ENCODE measurements at places on chromosomes 1 and 21.

DNA sequence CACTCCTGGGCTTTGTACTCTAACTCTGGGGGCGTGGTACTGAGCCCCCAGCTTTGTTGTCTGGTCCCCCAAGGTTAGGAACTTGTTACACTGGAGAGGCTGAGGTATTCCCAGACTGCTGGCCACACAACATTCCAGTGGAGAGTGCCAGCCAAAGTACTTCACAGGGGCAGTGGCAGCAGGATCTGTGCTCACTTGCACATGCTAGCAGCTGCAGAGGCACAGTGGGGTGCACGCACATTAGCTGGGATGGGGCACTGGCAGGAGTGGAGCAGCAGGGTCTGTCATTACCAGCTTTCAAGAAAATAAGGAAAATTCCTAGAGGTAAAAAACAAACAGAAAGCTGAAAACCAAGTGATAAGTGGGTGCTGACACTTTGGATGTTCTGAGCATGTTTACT, 31.0 kb downstream of the ZNF691 start:
- no peak for DNase-seq

DNA sequence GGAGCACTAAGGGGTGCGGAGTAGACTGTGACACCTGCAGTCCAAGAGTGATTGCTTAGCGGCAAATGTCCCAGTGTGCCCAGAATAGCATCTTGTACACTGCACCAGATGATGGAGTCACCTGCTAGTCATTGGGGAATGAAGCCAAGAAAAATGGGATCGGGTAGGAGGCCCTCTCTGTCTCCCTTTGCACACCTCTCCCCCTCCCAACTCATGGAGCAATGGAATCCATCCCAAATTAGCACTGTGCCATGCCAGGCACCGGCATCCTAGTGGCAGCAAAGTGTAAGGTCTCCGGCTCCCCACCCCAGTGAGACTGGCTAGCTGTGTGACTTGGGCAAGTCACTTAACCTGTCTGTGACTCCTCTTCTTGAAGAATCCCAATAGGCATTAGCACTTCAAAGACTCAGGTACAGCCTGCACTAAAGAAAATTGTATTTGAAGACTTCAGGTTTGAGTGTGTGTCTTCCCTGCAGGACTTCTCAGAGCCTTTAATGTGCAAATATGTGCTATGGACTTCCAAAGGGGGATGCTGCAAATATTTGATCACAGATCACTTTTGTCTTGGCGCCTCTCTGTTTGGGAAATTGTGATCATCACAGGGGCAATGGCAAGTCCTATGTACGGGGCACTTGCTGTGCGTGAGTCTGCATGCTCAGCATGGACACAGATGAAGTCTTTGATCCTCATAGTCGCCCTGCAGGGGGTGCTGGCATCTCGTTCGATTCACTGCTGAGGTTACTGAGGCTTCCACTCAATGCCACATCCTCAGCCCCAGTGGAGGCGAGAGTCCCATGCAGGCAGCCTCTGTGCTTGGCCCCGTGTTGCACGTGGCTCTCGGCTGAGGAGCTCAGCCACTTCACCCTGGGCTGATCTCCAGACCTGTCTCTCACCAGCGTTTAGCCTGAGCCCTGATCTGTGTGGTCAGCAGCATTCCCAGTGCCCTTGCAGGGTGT, 272.9 kb upstream of the C1orf174 start:
- peak; percentile 54 for DNase-seq

DNA sequence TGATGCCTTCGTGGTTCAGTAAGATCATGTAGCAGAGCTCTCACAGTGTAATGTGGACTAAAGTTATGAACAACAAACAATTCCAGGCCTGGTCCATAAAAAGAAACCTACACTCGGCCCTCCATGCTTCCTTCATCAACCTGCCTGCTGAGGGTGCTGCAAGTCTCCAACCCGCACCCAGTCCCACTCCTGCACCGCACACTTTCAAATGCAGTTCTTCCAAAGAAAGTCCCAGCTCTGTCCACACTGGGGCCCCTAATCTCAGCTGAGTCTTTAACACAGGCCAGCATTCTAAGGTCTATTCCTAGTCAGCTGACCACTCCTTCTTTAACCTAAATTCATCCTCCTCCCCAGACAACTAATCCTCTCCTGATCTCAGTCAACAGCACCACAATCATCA, 71.5 kb upstream of the NR5A2 start:
- DNase-seq = no peak

GRCh38 chr1:219990782-219991510, 55.4 kb downstream of the EPRS1 start:
- DNase-seq = peak; percentile 21

- DNase-seq = no peak
Measured at GRCh38 chr1:6165027-6165426, 15.1 kb downstream of the CHD5 start.

Measured in NB4 (cell line).